ENCODE measurements at places on chromosomes 7 and 10.
A peak's percentile ranks its signal among the peaks of the same experiment; 100 is the strongest.

DNA sequence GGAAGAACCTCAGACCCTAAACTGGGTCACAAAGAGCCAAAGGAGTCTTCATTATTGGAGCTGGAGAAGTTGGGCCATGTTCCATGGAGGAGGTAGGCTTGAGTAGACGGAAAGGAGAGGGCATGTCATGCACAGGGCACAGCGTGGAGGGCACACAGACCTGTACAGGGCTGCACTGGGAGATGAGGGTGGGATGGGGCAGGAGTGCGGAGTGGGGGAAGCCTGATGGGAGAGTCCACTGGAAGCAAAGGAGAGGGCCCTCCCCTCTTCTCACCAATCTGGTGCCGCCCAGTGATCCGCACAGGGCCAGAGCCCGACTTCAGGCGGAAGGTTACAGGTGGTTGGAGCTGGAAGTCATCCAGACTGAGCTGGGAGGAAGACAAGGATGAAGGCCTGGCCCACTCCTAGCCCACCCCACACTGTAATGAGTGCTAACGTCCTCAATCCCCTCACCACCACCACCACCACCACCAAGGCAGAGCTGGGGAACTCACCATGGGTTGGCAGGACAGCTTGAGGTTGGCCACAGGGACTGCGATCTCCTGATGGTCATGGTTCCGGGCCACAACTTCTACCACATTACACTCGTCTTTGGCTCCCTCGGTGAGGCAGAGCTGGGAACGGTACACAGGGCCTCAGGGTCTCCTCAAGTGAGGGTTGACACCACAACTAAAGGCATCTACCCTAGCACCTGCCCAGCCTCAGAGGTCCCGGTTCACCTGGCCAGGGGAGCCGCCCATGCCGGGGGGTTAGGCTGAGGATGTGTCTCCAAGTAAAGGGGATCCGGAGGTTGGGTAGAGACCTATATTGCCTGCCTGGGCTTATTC is 1.0 kb downstream of the NPM3 start:
- peak overlapping the region; percentile 94 for H3K27ac ChIP-seq
- peak overlapping the region; percentile 100 for H3K4me3 ChIP-seq
- DNase-seq, result no peak
- peaks cover 10% of the 10 kb centered on the region for H3K36me3 ChIP-seq
- H3K4me1 ChIP-seq, result peaks cover 29% of the 10 kb centered on the region

- peak overlapping the region; percentile 74 for H3K4me3 ChIP-seq
- peaks cover 6% of the 10 kb centered on the region for H3K4me1 ChIP-seq
- no peak overlapping the region for H3K27ac ChIP-seq
- peaks cover 74% of the 10 kb centered on the region for H3K27me3 ChIP-seq
- no peaks in the 10 kb centered on the region for H3K36me3 ChIP-seq
Measured at GRCh38 chr10:119542988-119543813, 682 bp upstream of the RGS10 start.

GRCh38 chr10:63390521-63390920 is 75.3 kb downstream of the JMJD1C start:
- H3K36me3 ChIP-seq, result peaks cover 34% of the 10 kb centered on the region
- no peaks in the 10 kb centered on the region for H3K27me3 ChIP-seq
- DNase-seq, result no peak
- peaks cover 9% of the 10 kb centered on the region for H3K4me1 ChIP-seq

GRCh38 chr7:21722371-21722770 is 179.5 kb downstream of the DNAH11 start:
- no peaks in the 10 kb centered on the region for H3K36me3 ChIP-seq
- no peak for DNase-seq
- peaks cover 2% of the 10 kb centered on the region for H3K27me3 ChIP-seq
- H3K27ac ChIP-seq, result no peak overlapping the region

DNA sequence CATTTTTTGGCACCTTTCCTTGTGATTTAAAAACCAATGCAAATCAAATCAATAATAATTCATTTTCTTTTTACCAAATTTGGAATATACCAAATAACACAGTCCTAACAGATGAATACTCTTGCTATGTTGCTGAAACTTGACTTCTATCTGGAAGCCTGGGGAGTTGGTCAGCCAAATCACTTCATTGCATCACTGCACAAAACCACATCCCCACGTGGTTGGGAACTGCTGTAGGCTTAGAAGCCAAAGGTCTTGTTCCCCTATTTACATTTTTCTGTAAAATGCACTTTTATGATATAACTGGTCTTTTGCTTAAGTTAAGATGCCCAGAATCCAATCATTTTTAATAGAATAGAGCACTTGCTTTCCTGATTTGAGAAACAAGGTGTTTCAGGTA is 15.2 kb downstream of the GPR85 start:
- H3K36me3 ChIP-seq, result no peaks in the 10 kb centered on the region
- no peaks in the 10 kb centered on the region for H3K27me3 ChIP-seq
- H3K4me3 ChIP-seq, result no peak overlapping the region
- H3K4me1 ChIP-seq, result peaks cover 5% of the 10 kb centered on the region
- no peak overlapping the region for H3K27ac ChIP-seq

DNA sequence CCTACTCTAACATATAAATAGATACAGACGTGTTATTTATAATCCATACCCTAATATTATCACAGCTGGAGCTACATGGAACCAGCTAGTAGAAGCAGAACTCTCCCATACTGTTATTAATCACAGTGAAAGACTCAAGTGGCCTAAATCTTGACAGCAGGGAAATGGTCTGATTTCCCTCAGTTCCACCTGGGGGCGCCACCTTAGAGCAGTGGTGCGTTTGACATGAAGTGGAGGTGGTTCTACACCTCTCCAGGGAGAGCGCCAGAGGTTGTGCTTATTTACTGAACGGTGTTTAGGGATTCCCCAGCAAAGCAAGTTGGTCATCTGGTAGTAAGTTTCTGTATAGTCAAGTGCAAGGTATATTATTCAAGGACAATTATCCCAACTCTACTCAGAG is 17.6 kb downstream of the DNTT start:
- H3K27me3 ChIP-seq, result peaks cover 20% of the 10 kb centered on the region
- no peak overlapping the region for H3K27ac ChIP-seq
- H3K4me3 ChIP-seq, result no peak overlapping the region

GRCh38 chr10:13715100-13715499 is 128.3 kb downstream of the PRPF18 start:
- peaks cover 1% of the 10 kb centered on the region for H3K36me3 ChIP-seq
- peaks cover 53% of the 10 kb centered on the region for H3K4me1 ChIP-seq
- H3K4me3 ChIP-seq, result no peak overlapping the region
- H3K27ac ChIP-seq, result peak overlapping the region; percentile 54
- DNase-seq, result no peak

Data from progenitor cell of endocrine pancreas (in vitro differentiated cells).